SK-MEL-5 (cell line): ENCODE measurements at places on chromosomes 7 and 10.

DNA sequence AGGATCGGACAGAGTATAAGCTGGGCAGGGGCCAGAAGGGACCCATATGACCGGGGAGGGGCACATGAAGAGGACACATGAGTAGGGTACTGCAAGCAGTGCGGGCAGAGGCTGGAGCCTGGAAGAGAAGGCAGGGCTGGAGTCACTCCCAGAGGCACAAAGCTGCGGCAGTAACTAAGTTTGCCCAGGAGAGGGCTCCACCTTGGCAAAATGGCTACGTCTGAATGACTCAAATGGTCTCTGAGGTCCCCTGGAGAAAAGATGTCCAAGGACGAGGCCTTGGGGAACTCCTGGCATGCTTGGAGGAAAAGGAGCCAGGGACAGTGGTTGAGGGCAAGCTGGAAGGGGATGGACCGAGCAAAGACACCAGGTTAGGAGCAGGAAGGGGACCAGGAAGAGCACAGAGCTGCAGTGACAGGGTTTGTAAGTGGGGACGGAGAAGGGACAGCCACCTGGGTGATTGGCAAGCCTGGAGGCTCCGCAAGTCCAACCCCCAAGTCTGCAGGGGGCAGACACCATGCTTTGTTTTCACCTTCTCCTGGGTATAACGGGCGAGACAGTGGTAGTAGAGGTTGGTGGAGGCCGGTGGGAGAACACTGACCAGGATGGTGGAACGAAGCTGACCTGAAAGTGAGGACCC, 43.1 kb upstream of the LBX1 start:
- peak; percentile 76 for DNase-seq

- DNase-seq: no peak
Measured at GRCh38 chr7:55496906-55497305, 75.4 kb downstream of the VOPP1 start.

DNA sequence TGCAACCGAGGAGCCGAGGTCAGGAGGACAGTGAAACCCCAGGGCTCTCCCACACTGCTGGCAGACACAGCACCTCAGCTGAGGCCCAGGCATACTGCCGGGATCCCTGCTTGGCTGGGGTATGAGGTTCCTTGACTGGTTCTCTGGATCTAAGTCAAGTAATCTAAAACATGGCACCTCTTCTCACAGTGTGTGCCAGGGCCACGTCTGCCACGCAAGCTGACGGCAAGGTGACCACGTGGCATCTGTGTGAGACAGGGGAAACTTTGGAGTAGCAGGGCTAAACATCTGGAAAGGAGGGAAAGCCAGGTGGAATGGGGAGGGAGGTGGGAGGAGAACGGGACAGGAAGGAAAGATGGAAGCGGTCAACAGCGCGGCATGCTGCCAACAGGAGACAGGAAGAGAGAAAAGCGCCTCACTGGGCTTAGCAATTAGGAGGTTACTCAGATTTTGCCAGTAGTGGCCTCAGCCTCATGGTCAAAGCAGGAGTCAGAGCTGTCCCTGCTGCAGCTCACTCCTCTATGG, 103.7 kb downstream of the CXCL12 start:
- no peak for DNase-seq

- DNase-seq: no peak
Measured at GRCh38 chr10:35343739-35344138, 7.4 kb downstream of the CCNY start.

GRCh38 chr7:21542891-21543527, at the start of gene DNAH11:
DNAH11 (plus strand) TSS chr7:21543039; CDS start chr7:21543246, 207 bp downstream.
- no peak for DNase-seq

DNA sequence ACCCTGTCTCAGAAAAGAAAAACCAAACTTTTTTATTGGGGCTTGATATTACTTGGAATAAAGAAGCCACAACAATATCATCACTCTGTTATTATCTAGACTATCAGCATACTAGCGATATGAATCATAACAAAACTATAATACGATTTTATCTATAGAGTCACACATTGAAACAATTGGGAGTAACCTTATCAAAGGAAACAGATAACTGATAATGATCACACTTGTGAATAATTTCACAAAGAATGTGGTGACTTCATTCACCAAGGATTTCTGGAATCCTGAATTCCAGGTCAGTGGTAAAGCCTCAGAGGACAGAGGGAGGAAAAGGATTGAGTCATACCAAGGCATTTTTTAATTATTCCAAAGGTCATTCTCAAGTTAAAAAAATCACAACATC, 32.1 kb upstream of the NMT2 start:
- peak; percentile 3 for DNase-seq

DNA sequence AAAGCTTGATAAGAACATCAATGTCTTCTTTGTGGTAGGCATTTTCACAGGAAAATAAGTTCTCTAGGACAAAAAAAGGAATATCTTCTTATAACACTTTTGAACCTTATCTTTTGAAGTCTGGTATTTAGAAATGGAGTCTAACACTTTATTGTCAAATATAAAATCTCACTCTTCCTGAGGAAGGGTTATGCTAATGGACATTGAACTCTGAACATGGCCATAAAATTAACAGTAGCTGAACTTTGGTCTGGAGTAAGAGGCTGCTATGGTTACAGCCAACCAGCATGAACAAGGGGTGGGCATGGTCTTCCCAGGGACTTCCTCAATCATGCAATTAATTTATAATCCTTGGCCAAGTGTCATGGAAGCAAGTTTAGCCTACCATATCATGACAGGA, at the start of gene CLRN3:
Gene CLRN3, minus strand, starts transcription at position 199 of the 400 bp plus-strand sequence. Its CDS starts 157 bp downstream, at position 42.
- no peak for DNase-seq

GRCh38 chr10:110426294-110427181, 71.2 kb upstream of the DUSP5 start:
- DNase-seq: no peak

GRCh38 chr7:54260941-54261371, 281.2 kb upstream of the VSTM2A start:
- no peak for DNase-seq

GRCh38 chr7:42736931-42737330, 174.9 kb downstream of the C7orf25 start:
- peak; percentile 54 for DNase-seq

- no peak for DNase-seq
Measured at GRCh38 chr10:85848756-85849155, 517.8 kb downstream of the GRID1 start.

DNA sequence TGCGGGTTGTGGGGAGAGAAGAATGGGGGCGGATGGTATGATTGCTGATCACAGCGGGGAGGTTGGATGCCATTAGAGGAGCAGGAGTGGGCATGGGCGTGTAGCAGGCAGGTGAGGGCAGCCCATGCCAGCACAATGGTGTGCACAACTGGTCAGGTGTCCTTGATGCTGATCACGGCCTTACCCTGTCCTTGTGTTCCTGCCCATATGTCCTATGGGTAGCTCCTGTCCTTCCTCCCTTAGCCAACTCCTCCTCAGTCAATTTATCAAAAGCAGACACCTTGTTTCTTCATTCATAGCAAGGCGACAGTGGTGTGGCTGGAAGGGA, 30.7 kb downstream of the WDR86 start:
- DNase-seq: no peak

DNA sequence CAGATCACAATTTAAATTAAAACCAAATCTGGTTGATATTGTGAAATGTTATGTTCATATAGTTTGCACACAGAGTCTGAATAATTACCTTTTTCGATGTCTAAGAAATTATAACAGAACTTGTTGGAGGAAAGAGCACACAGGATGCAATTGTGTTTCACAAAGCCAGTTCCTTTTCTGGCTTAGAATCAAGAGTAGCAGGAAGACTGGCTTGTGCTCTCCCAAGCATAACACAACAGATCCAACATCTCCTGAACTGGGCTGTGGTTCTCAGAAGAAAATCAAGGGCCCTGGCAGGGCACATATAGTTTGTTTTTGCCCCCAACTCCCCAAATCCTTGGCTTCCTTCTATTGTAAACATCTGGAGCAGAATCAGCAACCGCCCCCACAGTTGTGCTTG, 62.7 kb downstream of the LRRC4 start:
- no peak for DNase-seq

- no peak for DNase-seq
Measured at GRCh38 chr10:69068549-69068948, 19.4 kb upstream of the SRGN start.

DNA sequence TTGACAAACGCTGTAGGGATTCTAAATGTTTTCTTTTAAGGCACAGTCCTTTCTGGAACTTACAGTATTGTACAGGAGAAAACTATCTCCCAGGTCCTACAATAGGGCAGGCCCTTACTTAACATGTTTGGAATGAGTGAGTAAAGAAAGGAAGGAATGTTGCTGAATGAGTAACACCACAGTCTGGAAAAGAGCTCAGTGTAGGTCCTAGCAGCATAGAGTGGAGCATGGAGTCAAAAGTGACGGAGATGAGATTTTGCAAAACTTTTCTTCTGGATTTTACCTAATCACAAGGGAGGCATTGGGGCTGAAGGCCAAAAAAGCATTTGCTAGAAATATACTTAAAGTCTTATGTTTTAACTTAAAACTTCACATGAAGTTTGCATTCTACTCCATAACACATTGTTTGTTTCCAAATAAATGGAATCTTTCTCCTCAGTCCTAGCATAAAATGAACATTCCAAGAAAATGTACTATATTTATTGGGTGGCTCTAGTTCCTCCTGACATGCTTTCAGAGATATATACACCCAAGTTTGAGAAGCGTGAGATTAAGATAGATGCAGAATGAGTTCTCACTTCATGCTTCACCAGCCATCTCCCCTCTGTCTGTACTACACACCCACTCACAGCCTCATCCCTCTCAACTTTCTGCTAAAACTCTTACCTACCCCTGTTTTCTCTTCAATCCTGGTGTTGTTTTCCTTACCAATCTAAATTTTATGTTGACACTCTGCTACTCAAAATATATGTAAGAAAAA, 20.2 kb upstream of the ADD3 start:
- DNase-seq: no peak

- DNase-seq: no peak
Measured at GRCh38 chr10:32846974-32847373, 111.1 kb downstream of the ITGB1 start.

- no peak for DNase-seq
Measured at GRCh38 chr10:52563360-52563759, 209.2 kb downstream of the MBL2 start.

DNA sequence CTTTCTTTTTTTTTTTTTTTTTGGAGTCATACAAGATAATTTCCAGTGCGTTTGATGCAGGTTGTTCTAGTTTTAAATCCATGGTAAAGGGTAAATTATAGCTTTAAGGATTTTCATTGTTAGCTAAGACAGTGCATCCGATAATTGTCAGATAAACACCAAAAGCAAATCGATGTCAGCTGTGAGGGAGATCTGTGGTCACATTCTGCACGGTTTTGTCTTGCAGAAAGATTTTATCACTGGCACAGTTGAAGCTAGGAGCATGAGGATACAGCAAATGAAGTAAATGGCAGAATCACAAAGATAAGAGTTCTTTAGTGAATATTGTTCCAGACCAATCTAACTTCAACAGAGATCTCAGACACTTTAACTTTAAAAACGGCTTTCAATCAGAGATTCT, 648.8 kb upstream of the COBL start:
- no peak for DNase-seq

DNA sequence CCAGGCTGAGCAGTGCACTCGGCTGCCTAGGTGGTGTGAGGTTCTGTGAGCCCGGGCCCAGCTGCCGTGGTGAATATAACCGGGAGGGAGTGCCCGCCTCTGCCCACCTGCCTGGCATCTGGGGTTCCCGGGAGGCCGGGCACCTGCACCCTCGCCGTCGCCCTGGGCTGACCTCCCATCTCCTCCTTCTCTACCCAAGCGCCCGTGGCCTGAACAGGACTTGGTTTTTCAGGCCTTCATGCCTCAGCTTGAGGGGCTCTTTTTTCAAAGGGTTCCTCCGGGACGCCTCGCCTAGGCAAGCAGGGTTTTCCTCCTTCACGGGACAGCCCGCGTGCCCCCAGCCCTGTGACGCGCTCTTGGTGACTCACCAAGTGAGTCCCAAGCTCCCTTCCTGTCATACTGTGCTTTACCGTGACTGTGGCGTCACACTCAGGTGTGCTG, 9.9 kb downstream of the INPP5A start:
- DNase-seq: no peak

DNA sequence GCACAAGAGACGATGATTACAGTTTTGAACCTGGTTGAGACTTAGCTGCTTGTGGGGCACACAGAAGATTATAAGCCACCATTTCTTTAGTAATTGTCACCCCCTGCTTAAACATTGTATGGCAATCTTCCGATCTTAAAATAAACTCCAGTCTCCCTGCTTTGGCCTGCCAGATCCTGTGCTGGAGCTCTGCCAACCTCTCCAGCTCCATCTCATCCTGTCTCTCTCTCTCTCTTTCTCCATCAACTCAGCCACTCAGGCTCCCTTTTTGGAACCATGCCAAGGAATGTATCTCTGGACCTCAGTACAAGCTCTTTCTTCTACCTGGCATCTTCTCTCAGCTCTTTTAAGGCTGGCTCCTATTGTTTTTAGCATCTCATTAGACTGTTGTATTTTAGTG, 1053.2 kb downstream of the REEP3 start:
- no peak for DNase-seq

GRCh38 chr10:125209591-125210355, 49.4 kb upstream of the CTBP2 start:
- DNase-seq: peak; percentile 58

DNA sequence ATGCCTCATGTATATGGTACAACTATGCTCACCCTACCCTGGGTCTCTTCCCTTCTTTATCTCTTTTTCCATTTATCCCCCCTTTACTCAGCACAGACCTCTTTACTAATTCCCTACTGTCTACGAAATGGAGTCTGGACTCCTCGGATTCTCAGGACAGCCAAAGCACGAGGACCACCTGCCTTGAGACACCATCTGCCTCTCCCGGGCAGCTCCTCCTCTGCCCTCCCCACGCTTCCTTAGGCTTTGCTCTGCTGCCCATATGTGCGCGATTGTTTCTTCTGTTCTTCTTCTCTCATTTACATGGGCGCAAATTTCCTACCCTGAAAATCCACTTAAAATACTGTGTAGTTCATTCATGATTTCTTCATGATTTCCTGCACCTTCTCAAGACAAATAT, 62.7 kb upstream of the STK17A start:
- no peak for DNase-seq

- DNase-seq: no peak
Measured at GRCh38 chr7:8390262-8390626, 43.2 kb upstream of the NXPH1 start.

DNA sequence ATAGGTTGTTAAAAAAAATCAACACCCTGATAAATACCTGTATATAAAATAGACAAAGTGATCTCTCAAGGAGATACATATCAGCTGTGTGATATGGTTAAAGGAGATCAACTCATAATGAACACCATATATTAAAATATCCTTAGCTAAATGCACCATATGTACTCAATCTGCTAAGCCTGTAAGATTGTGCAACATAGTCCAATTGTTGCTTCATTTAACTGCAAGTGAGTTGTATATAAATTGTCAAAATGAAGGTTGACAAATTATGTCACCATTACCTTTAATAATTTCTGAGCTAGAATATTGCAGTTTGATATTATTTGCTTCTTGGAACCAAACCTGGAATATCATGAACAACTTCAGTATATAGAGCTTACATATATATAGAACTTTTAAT, 283.7 kb downstream of the MALRD1 start:
- DNase-seq: no peak

DNA sequence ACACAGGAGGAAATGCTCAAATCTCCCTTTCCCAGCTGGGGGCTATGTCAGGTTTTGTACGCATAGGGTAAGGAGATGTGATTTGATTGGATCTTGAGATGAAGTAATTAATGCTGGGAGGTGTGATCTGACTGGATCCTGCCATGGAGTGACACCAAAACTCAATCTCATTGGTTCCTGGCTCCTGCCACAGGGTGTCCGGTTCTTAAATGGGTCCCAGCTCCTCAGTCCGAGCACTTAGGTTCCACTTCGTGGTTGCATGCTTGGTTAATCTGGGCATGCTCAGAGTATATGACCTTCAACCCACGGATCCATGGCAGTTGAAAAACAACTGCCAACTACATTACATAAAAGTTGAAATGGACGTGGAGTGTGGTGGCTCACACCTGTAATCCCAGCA, 3.1 kb upstream of the ZNF12 start:
- peak; percentile 25 for DNase-seq
